ENCODE measurements at places on chromosomes 1 and 21.

GRCh38 chr1:208409176-208409575, 165.0 kb upstream of the PLXNA2 start:
- no peak for DNase-seq

- DNase-seq: no peak
These were observed 7.3 kb downstream of the SYNC start for GRCh38 chr1:32695098-32695904.

GRCh38 chr1:45516036-45516435, 5.6 kb downstream of the PRDX1 start:
- no peak for DNase-seq

GRCh38 chr1:180519846-180520245, 17.5 kb upstream of the ACBD6 start:
- DNase-seq: no peak

- no peak for DNase-seq
These were observed 225.4 kb upstream of the NRIP1 start for GRCh38 chr21:15289896-15290841.

DNA sequence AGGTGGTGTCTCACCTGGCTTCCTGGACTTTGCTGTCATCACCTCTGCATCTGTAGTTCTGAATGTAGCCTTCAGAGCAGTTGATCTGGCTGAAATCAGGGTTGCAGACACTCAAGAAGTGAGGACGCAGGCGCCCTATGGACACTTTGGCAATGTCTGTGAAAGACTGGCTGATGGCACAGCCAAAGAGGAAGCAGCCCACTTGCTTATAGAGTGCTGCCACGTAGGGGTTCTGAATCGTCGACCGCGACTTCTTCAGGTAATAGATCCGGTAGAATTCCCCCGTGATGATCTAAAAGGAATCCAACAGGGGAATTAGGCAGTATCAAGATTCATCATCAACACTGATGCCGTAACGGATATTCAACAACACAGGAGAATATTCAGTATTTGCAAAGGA, 55.1 kb downstream of the PLPP3 start:
- no peak for DNase-seq

GRCh38 chr1:45206808-45207623, 611 bp upstream of the ZSWIM5 start:
- no peak for DNase-seq

- no peak for DNase-seq
These were observed 1133.1 kb downstream of the PLA2G4A start for GRCh38 chr1:187961895-187962294.

DNA sequence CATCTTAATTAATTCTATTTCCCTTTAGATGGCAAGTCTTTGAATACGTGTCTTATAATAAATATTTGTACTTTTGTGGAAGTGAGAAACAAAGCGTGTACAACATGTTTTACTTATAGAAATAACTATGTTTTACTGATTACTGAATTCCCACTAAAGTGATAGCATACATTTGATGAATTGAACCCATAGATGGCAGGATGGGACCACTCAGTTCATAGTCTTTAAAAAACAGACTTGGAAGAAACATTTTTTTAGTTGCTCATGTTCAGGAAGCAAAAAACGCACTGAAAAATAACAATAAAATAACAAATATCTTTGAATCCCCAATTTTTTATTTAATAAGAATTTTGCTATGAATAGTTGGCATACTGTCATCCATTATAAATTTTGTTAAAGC, 507.1 kb upstream of the ZRANB2 start:
- DNase-seq: no peak

GRCh38 chr1:46585312-46585938, 18.6 kb downstream of the MKNK1 start:
- no peak for DNase-seq

GRCh38 chr1:11598461-11598860, 55.8 kb downstream of the FBXO2 start:
- DNase-seq: no peak

- DNase-seq: no peak
These were observed 121.7 kb upstream of the KIAA0040 start for GRCh38 chr1:175314300-175314699.

GRCh38 chr1:16718908-16719533, 21.3 kb upstream of the RNU1-4 start:
- DNase-seq: no peak

- no peak for DNase-seq
These were observed 16.5 kb upstream of the ALX3 start for GRCh38 chr1:110086961-110087360.

DNA sequence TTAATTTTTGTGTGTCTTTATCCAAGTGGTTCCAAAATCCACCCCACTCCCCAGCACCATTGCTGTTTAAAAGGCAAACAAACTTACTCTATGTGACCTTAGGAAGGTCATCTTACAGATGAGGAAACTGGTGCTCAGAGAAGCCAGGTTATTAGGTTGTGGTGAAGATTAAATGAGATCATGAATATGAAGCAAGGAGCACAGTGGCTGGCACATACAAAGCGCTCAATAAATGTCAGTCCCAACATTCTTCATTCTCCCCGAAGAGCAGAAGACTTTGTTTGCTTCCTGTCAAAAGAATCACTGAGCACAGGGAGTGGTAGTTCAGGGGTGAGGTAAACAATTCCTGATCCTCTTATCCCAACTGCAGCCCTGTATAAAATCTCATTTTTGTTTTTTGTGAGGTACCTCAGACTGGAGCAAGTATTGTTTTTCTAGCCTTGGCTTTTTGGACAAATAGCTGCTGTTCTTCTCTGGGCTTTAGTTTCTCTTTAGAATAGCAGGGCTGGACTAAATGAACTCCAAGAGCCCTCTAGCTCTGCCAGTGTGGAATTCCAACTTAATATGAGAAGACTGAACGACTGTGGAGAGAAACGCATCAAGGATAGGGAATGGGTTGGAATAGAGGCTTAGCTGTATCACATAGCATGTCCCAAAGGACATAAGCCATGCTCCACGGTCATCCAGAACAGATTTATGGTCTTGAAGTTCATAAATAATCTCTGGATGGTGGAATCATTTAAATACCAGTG, 455.3 kb upstream of the USP24 start:
- DNase-seq: no peak

- no peak for DNase-seq
These were observed 14.7 kb downstream of the CAMK1G start for GRCh38 chr1:209598227-209598626.

- no peak for DNase-seq
These were observed 36.8 kb upstream of the RPF1 start for GRCh38 chr1:84442256-84442655.

DNA sequence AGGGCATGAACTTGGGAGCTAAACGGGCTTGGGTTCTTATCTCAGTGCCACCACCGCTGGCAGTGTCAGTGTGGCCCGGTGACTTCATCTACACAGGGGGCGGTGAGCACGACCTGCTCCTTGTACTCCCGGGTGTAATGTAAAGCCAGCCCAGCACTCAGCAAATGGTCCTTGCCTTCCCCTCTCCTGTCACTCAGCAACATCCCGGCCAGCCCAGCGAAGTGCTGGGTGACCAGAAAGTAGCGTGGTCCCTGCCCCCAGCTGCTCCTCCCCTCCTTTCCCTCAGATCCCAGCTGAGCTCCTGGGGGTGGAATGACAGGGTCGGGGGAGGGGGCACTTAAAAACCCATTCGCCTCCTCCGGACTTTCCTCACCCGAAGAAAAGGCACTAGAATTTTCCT, 7.2 kb downstream of the KCNN3 start:
- no peak for DNase-seq

DNA sequence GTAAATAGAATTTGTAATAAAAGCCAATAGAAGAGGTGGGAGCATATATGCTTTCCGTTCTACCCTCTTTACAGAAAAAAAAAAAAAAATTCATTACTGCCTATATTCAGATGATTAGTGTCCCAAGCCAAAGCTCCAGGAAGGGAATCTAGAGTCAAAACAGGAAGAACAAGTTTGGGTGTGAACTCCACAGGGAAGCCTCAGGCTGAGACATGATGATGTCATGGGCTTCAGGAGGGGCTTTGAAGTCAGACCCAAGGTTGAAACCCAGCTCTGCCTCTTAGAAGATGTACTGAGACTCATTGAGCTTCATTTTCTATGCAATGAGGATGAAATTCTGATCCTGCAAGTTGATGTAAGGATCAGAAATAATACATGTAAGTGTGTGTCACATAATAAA, 250.0 kb upstream of the ADGRL2 start:
- DNase-seq: no peak

DNA sequence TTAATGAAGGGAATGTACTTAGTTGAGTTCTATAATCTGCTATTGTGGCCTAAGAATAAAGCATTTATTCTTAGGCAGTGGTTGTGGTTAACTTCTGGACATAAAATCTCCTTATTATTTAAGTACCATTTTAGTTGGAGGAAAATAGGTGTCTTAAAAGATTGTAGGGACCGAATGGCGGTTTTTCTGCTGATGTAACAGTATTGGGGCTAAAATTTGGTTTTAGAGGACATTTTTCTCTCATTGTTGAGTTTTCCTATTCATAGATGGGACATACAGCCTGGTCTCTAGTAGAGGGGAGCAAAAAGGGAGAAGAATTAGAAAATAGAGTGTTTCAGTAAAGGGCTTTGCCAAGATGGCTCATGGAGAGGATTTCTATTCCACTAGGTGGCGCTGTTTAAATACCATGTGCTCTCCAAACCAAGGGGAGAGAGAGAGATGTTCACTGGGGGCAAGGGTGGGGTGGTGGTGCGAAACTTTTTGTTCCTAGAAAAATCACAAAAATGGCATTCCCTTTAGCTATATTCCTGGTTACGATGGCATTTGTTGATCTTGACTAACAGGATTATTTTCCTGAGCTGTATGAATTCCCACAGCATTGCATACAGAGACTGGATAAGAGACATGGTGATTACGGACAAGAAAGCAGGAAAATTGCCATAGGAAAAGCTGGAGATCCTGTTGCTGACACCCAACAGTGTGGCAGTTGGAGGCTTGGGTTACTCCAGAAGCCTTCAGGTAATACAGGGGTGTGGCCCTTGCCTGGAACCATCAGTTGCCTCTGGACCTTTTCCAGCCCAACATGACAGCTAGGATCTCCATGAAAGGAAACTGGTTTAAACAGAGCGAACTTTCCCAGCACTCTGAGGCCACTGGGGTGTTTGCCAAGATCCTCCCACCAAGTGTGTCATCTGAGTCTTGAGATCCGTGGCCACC, 18.2 kb upstream of the FCGR2A start:
- peak; percentile 17 for DNase-seq

DNA sequence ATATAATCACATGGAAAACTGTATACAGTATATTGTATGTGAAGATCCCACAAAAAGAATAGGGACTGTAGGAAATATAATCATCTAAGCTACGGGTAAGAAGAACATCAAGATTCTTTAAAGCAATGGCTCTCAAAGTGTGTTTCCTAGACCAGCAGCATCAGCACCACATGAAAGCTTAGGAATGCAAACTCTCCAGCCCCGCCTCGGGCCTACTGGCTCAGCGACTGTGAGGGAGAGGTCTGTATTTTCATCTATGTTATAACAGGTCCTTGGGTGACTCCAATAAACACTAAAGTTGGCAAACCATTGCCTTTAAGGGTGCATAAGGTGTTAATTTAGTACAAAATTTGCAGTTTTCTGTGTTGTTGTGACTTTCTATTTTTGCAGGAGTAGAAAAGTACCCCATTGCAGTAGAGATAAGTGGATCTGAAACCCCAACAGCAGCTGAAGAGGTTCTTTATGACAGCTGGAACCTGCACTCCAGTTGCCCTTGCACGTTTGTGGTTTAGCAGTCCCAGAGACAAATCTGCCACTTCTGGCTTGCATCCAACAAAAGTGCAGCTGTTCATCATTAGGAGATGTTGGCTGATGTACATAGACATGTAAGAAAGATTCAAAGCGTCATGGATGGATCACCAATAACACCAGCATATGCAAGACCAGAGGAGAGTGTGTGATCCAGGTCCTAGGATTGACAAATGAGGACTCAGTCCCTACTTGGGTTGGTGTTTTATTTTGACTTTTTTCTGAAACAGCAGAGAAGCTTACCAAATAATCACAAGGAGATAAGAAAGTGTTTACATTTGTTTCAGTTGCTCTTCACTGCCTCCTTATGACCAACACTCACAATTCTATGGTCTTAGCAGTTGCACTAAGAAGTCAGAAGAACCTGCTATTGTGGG, 15.9 kb upstream of the IFNAR1 start:
- DNase-seq: no peak

Data from activated naive CD8-positive, alpha-beta T cell treated with anti-CD3 and anti-CD28 coated beads, Interleukin-2, amount 50 U/mL, for 16 hours (primary cell).